ENCODE measurements at places on chromosomes 7 and 10.

- ATAC-seq = no peak
Observed at GRCh38 chr7:27100694-27101170, 1.8 kb downstream of the HOXA2 start.

GRCh38 chr10:77629775-77630506 is 7.7 kb downstream of the KCNMA1 start:
- ATAC-seq = peak; percentile 26

DNA sequence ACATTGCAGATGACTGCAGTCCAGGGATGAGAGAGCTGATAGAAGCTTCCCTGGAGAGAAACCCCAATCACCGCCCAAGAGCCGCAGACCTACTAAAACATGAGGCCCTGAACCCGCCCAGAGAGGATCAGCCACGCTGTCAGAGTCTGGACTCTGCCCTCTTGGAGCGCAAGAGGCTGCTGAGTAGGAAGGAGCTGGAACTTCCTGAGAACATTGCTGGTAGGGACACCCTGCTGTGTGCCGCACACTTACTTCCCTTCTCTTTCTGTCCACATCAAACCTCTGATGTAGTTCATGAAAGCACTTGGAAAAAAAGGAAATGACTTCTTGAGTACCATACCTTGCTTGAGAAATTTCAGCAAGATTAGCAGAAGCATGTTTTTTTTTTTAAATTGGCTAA is 25.3 kb downstream of the MAP3K8 start:
- ATAC-seq = peak; percentile 10

GRCh38 chr7:137946011-137946410 is 55.9 kb downstream of the CREB3L2 start:
- no peak for ATAC-seq

DNA sequence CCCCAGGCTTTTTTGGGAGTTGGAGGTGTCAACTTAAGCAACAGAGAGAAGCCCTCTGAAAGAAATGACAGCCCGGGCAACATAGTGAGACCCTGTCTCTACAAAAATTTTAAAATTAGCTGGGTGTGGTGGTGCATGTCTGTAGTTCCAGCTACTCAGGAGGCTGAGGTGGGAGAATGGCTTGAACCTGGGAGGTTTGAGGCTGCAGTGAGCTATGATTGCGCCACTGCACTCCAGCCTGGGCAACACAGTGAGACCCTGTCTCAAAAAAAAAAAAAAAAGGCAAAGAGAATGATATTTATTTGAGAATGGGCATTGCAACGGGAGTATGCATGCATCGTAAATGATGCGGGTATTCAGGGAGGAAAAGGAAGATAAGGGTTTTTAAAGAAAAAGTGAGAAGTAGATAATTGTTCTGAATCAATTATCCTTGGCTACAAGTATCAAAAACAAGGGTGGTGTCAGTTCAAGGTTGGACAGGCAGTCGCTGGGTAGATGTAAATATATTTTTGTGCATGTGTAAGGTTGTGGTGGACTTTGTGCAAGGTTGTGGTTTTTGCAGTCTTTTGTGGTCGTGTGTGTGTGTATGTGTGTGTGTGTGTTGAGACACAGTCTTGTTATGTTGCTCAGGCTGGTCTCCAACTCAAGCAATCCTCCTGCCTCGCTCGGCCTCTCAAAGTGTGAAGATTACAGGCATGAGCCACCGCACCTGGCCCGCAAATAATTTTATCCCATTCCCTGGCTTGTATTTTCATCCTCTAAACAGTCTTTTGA is 65.6 kb downstream of the COL26A1 start:
- ATAC-seq = no peak

DNA sequence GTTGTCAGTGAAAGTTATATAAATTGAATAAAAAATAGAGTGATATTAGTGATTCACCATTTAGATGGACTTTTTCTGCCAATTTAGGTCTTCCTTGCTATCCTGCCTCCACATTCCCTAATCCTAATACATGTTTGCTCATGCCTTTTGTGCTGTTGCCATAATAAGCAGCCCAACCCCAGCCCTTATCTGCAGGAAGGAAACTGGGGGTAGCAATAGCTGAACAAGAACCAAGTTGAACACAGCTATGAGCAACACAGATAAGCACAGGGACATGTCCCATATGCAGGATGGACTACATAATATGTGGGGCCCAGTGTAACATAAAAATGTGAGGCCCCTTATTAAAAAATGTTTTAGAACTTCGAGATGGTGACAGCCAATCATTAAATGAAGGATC is 91.2 kb upstream of the AHR start:
- no peak for ATAC-seq

GRCh38 chr10:121323443-121323842 is 274.8 kb downstream of the FGFR2 start:
- no peak for ATAC-seq

DNA sequence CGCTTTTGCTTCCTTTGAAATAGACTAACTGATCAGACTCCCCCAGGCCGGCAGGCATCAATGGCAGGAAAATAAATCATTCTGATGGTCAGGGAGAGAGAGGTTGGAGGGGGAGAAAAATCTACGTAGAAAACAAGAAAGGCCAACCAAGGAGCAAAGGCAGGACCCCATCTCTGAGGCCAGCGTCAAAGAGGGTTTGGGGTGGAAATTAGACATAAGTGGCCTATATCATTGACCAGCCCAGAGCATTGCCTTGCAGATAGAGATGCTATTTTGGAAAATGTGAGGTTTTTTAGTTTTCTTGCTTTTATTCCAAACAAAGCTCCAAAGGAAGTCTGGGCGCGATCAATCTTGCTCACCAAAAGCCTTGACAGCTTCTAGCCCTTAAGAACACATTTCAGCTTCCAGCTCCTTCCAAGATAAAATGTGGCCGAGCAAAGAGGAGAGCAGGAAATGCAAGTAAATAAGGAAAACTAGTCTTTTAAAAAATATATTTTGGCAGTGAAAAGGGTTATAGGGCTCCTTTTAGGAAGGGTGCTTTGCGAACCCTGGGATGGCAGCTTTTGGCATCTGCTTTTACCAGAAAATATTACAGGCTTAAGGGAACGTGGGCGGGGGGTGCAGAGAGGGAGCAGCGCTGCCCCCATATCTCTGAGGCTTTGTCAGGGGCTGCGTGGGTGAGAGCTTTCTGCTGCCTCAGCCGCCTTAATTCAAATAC is 2.0 kb upstream of the HOXA2 start:
- ATAC-seq = no peak

- ATAC-seq = no peak
Observed at GRCh38 chr7:98557538-98558031, 59.5 kb upstream of the NPTX2 start.

GRCh38 chr7:3246127-3246526 is 54.9 kb upstream of the SDK1 start:
- no peak for ATAC-seq

DNA sequence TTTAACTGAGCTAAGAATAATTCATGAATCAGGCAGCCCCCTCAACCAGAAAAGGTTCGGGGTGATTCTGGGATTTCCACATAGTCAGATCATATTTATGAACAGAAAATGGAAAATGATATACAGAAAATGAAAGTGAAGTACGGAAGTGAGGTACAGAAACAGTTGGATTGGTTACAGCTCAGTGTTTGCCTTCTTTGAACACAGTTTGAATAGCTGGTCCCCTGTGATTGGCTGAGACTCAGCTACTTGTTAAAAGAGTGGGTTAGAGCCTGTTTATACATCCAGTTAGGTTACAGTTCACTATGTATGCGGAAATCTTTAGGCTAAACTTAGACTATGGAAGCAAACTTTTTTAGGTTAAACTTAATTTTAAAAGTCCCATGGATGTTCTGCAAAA is 511.7 kb downstream of the PLXDC2 start:
- ATAC-seq = no peak

DNA sequence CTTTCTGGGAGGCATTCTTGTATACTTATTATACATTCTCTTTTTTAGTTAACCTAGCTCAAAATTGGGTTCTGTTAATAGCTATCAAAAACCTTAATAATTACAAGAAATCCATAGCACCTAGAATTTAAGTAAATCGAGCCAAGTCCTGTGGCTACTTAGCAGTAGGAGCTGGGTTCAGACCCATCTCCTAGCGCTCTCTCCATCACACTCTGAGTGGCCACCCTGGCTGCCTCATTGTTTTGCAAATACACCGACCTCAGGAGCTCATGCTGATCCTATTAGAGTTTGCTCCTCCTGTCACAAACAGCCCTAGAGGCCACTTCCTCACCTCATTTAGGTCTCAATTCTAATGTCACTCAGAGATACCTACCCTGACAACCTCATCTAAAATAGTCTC is 46.2 kb upstream of the OSBPL3 start:
- ATAC-seq = no peak

- ATAC-seq = peak; percentile 70
Observed at GRCh38 chr7:44665531-44666213, 59.2 kb downstream of the OGDH start.

DNA sequence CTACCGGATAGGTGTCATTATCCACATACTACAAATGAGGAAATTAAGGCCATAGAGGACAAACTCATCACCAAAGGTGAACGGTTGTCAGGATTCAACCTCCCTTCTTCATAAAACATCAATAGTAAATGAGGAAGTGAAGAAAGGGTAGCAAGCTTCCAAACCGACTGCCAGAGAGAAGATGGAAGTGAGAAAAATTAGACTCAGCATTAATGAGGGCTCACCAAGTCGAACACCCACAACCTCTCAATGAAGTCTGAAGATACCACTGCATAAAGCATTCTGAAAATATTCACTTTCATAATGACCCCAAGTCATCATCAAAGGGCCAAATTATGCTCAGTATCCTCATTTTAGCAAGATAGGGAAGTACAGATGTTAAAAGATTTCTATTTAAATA is 29.6 kb downstream of the ABCB4 start:
- no peak for ATAC-seq

- no peak for ATAC-seq
Observed at GRCh38 chr10:46544989-46545791, 11.3 kb downstream of the GPRIN2 start.

GRCh38 chr10:32244421-32245207 is 102.3 kb downstream of the EPC1 start:
- ATAC-seq = no peak

DNA sequence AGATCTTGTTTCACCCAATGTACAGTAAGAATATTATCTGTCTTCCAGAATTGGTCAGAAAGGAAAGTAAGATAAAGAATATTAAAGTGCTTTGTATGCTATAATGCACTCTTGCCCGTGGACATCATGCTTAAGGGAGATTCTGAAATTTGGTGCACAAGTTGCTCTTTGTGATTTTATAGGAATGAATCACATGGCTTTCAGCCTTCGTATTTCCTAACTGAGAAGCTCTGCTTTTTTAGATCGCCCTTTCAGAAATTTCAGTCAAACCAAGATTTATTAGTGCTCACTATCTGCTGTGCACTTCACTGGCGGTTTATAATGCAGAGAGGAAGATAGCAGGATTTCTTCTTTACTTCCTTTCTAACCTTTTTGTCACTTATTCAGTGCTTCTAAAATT is 1248.5 kb upstream of the LRRN3 start:
- no peak for ATAC-seq

GRCh38 chr7:136294977-136295376 is 317.8 kb upstream of the MTPN start:
- ATAC-seq = no peak

- no peak for ATAC-seq
Observed at GRCh38 chr10:58065529-58065815, 202.2 kb downstream of the IPMK start.

GRCh38 chr7:99111591-99111990 is 32.3 kb downstream of the SMURF1 start:
- no peak for ATAC-seq

- ATAC-seq = no peak
Observed at GRCh38 chr10:46326066-46326465, 39.3 kb downstream of the ANTXRL start.

DNA sequence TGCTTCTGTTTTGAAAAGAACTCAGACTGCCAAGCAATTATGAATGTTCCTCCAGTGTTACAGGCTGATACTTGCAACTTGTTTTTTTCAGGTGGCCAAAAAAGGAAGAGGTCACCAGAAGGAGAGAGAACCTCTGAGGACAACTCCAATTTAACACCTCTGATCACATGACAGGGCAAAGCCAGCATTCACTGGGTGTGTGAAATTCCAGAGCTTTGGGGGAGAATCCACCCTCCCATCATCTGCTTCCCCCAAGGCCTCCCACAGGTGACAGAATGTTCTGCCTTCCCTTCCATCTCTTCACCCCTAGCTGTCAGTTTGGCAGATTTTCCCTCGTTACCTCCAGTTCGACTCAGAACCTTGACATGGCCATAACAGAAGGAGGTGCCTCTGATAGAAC is 39.1 kb downstream of the GOT1 start:
- ATAC-seq = no peak

DNA sequence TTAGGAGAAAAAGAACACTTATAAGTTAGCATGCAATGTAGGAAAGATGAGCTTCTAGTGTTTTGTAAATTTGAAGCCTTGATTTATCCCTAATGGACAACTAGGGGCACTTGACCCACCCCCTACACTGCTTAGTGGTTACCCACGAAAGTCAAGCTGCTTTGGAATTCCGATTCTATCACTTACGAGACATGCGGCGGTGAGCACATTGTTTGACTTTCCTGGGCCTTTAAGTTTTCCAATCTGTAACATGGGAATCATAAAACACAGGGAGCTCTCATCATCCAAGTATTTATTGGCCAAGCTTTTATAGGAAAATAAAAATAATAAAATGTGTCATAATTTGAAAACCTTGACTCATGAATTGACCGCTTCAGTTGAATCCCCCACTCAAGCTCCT is 78.7 kb upstream of the PDK4 start:
- ATAC-seq = no peak

DNA sequence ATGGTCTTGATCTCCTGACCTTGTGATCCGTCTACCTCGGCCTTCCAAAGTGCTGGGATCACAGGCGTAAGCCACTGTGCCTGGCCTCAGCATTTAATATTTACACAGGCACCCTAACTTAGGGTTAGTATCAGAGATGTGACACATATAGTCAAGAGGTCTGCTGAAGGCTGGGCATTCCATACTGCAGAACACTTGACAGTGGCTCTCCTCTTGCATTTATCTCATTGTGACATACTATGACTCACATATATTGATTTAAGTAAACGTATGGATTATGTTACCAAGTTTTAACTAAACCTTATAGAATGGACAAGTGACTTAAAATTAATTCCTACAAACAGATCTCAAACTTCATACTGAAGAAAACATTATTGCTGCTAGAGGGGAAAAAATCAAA is 36.6 kb downstream of the BRAF start:
- ATAC-seq = no peak

DNA sequence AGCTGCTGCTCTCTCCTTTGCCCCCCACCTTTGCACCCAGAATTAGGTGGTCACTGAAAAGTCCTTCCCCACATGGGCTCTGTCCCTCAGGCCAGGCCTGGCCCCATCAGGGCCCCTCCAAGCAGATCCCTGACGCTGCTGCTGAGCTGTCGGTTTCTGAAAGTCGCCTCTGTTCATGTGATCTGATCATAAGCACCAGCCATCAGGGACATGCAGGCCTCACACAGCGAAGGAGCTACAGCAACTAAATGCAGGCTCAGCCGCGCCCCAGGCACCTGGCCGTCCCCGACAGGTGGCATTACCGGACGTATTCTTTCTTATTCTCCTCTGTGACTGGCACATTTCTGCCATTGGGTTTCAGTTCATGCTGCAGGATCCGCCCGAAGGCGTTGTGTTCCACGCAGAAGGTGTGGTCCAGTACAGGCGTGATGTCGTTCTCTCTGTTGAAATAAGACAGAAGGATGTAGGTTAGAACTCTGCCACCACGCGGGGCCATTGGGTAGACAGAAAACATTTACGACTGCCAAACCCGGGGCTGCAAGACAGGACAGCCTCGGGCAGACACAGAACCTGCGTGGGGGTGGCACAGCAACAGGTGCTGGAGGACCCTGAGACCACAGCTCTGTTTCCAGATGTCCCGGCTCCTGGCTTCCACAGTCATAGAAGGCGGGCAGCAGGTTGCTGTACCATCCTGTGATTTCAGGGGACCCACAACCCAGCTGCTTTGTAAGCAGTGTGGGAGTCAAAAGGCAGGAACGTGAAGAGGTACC is 105.6 kb downstream of the SMURF1 start:
- ATAC-seq = no peak

Data from gastroesophageal sphincter (tissue), 4 donors.